ENCODE measurements at places on chromosomes 3 and 15.

DNA sequence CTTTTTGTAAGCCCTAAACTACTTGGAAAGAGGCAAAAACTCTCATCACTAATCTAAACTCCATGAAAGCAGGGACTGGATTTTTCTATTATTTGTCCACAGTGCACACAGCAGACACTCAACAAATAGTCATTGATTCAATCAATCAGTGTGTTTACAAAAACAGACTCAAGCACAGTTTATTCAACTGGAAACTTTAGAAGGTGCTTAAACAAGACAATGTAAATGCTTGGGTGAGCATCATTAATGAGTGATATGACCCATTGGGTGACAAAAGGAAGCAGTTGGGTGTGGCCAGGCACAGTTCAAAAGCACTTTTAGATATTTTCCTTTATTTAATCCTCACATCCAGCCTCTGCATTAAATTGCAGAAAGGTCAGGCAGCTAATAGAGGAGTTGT lies 32.0 kb upstream of the PPP4R2 start:
- no peak for DNase-seq

GRCh38 chr3:150761831-150762661 lies 923 bp downstream of the SIAH2 start:
- peak; percentile 49 for DNase-seq

DNA sequence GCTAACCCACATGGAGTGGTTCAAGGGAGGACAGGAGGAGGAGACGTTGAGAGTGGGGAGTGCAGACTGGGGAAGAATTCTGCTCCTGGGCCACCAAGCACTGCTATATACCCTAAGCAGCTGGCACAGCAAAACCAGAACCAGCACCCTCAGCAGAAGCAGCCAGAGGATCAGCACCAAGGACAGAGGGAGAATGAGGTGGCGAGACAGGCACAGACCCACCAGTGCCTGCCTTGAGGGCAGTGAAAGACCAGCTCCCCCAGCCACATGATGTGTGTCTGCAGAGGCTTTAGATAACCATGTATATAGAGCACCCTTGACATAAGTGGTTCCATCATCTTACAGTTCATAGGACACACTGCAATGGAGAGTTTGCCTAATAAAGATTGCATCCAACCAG lies 319.0 kb downstream of the GABRB3 start:
- no peak for DNase-seq

DNA sequence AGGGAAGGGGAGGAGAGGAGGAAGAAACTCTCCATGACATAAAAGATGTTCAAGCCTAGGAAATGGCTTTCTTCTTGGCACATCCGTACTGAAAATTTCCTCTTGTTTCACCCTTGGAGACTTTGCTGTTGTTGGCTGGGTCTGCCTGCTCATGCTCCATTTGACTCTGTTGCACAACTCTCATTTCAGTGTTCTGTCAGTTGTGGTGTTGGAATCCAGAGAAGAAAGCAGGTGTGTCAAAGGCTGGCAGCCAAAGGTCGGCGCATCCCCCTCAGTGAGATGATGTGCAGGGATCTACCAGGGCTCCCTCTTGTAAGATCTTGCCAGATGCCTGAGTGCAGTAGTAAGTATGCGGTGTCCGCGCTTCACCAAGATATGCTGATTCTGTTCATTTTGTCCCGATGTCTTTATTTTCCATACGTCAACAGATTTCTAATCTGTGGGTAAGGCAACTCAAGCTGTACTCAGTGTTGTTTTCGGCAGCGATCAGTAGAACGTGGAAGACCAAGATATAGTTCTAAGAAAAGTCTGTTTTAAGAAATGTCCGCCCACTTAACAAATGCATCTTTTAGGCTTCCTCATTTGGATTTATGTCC lies 265.2 kb upstream of the GOLGA6L4 start:
- no peak for DNase-seq

- no peak for DNase-seq
Measured at GRCh38 chr15:38042707-38043445, 108.4 kb downstream of the TMCO5A start.

DNA sequence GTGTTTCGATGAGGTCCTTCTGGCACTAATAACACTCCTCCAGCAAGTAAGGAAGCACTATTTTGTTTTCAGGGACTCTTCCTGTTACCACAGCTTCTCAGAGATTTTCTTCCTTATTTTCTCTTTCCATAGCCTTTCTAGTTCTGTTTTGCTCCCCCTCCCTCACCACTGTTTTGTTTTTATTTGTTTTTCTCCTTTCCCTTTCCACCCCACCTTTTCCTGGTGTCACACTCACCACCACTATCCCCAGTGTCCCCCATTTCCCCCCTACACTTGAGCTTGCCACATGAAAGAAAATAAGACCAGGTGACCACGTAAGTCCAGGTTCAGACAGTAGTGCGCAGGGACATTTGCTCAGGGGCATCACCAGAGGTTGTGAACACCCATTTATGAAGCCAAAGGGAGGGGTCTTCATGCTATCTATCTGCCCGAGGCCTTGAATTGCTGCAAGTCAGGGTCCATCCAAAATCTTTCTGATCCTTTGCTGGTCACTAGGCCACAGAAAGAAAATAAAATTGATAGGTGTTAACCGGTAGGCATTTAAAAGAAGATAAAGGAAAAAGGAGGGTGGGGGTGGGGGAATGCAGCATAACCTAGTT lies 1.4 kb upstream of the RFTN1 start:
- DNase-seq, result no peak

DNA sequence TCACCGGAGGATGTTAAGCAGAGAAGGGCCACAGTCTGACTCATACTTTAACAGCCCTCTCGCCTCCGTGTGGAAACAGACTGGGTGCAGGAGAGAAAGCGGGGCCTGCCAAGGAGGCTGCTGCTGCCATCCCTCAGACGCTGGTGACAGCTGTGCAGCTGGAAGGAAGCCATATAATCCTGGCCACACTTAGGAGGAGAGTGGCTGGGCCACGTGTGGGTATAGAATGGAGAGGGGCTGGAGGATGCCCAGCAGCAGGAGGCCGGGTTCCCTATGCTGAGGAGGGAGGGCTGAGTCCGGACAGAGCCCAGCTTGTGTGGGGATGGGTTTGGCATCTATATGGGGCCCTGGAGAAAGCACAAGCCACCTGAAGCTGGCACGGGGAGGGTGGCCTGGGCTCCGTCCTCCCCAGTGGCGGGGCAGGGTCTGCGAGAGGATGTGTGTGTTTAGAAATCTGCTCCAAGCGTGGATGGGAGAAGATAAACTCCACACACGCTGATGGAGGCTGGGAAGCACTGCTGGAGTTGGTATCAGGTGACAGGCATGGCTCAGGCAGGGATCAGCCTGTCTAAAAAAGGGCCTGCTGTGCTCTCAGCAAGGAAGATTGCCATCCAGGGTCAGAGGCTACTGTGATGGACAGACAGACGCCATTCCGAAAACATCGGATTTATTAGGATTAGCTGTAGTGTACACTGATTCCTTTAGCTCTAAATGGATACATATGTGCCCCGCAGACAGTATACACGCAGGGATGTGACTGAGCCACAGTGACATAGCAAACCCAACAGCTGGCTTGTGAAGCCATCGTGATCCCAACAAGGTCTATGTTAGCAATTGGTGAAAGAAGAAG lies 15.9 kb downstream of the ABTB1 start:
- DNase-seq, result no peak

- no peak for DNase-seq
Measured at GRCh38 chr15:74304431-74304830, 63.0 kb downstream of the CYP11A1 start.

DNA sequence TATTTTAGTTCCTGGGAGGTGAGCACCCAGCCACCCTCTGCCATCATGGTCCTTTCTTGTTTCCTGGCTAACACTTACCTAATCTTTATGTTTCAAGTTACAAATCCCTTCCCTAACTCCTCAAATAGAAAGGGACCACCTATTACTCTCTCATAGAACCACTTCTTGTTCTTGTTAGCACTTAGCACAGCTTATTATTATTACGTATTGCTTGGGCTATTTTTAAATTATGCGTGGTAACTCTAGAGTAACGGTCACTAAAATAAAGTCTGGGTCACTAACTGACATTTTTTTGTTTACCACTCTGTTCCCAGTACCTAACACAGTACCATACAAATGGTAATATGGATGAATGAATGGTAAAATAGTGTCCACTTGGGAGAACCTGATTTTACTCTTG lies 141.9 kb downstream of the LRTM1 start:
- no peak for DNase-seq

- DNase-seq, result no peak
Measured at GRCh38 chr3:27883266-27883665, 161.1 kb upstream of the EOMES start.

GRCh38 chr3:57110798-57111197 lies 50.3 kb downstream of the SPATA12 start:
- DNase-seq, result no peak

All from activated naive CD4-positive, alpha-beta T cell treated with anti-CD3 and anti-CD28 coated beads for 36 hours (primary cell).